Ammon's horn (tissue), 1 donor: ENCODE measurements at places on chromosomes 12 and 14.
A peak's percentile ranks its signal among the peaks of the same experiment; 100 is the strongest.

DNA sequence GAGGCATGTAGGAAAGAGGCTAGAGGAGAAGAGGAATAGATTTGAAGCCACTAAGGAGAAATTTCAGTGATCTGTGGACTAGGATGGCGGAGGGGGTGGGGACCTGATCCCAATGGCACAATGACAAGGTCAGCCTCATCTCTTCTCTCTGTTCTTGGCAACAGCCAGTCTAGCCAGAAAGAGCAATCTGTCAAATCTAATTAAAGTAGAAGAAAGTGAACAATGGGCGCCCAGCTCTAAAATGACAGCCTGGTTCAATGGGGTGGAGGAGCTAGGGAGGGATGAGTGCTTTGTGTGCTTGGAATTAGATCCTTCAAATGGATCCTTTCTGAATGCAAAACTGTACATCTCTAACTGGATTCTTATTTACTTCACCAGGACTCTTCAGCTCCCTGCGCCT, 37.2 kb upstream of the TUBA1C start:
- DNase-seq: peak; percentile 16

- DNase-seq: no peak
Measured at GRCh38 chr12:113712481-113712880, 240.8 kb upstream of the LHX5 start.

- no peak for DNase-seq
Measured at GRCh38 chr14:52873694-52874093, 77.2 kb downstream of the FERMT2 start.

GRCh38 chr12:121124402-121125109, 8.1 kb upstream of the P2RX7 start:
- DNase-seq: no peak

GRCh38 chr14:67817750-67818438, 1.5 kb upstream of the ZFYVE26 start:
- no peak for DNase-seq

DNA sequence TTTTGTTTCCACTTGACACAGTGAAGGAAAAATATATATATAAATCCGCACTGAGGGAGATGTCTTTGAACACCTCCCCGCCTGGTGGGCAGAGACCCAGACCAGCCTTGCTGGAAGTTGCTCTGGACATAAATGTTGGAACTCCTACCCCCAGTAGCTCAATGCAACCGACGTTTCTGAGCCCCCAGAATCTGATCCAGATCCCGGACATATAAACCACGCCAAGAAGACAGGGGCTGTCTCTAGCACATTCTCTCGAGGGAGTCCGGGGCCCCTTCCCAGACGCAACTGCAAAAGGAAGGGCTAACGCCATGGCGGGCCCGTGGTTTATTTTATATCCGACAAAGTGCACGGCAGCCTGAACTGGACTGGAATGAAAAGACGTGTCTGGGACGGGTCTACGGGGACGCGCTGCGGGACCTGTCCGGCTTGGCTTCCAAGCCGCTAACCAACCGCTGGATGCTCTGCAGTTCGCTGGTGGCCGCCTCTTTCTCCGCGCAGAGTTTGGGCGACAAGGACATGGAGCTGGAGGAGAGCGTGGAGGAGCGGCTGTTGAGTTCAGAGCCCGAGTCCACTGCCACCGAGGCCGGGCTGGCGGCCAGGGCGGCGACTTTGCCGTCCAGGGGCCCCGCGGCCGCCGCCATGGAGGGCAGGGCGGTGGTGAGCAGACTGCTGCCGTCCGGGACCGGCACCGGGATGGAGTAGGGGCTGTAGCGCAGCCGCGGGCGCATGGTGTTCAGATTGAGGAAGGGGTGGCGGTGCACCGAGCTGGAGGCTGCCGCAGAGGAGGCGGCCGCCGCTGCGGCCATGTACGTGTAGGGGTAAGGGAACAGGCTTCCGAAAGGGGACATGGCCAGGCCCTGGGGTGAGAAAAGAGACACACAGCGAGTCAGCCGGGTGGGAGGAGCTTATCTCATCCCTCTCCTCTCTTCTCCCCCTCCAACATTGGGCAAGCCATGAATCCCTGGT, 12.2 kb downstream of the TBX3 start:
- DNase-seq: no peak

DNA sequence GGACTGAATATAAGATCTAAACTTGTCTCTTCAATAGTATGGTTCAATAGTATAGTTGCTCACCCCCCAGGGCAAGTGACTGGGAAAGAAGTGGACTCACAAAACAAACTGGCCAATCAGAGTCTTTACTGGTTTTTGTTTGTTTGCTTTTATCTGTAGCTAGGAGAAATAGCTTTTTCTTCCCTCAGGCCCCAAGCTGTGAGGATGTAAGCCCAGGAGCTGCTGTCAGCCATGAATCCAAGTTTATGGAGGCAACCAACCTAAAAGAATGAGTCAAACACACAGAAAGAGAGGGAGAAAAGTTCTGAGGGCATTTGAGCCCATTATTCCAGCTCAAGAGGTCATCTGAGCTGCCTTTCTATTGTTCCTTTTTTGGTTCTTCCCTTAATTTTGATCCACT, 375.3 kb downstream of the BCAT1 start:
- no peak for DNase-seq

- DNase-seq: no peak
Measured at GRCh38 chr12:11461433-11461832, 66.1 kb upstream of the PRB2 start.
